CD4-positive, alpha-beta T cell treated with Interleukin-17A for 4 hours (primary cell): ENCODE measurements at places on chromosomes 4 and X.

DNA sequence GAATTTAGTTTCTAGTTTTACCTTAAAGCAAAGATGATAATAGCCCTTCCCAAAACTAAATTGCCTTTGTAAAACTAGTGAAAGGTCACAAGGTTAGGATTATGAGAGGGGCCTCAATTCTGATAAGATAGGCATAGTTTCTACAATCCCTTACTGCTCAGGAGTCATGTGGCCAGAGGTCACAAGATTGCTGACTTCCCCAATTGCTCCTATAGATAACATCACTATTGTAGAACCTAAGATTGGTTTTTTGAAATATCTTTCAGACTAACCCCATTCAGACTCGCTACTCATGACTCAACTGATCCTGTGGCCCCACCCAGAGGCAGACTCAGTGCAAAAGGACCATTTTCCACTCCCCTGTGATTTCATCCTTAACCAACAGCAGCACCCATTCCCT, 70.3 kb downstream of the SCD5 start:
- no peak for DNase-seq

DNA sequence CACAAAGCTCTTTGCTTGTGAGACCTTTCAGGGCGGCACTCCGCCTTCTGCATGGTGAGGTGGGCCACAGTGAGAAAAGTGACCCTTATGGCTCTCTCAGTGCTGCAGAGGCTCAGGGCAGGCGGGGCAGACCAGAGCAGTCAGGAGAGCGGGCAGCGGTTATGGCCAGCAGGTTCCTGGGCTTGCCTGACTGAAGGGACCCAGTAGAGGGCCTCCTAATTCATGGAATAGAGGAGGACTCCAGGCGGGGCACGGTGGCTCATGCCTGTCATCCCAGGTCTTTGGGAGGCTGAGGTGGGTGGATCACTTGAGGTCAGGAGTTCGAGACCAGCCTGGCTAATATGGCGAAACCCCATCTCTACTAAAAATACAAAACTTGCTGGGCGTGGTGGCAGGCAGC, 91.4 kb downstream of the CLNK start:
- no peak for DNase-seq

DNA sequence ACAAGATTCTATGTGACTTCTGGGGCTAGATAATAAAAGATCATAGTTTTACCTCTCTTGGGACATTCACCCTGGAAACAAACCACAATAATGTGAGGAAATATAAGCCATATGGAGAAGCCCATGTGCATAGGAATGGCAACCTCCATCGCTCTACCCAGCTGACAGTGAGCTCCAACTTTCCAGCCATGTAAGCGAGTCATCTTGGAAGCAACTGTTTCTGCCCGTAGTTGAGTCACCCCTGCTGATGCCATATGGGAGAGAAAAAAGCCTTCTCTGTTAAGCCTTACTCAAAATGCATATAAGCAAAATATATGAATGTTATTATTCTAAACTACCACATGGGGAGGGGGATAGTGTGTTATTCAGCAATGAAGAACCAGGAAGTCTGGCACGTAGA, 31.4 kb upstream of the RELL1 start:
- DNase-seq, result no peak

- DNase-seq, result no peak
Measured at GRCh38 chrX:86295293-86295692, 147.0 kb downstream of the DACH2 start.

GRCh38 chr4:47444031-47444430, 19.5 kb downstream of the COMMD8 start:
- DNase-seq, result no peak

DNA sequence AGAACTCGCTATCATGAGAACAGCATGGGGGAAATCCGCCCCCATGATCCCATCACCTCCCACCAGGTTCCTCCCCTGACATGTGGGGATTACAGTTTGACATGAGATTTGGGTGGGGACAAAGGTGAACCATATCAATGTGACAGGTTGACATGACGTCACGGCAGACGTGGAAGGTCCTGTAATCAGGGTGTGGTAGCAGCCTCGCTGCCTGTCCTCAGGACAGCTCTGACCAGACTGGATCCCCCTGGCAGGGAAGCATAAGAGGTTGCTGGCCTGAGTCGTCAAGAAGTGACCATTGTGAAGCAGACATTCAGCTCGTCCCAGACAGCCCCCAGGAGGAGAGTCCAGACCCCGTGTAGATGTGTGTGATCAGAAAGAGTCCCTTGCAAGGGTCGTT, 104.6 kb downstream of the TNIP2 start:
- DNase-seq, result no peak

DNA sequence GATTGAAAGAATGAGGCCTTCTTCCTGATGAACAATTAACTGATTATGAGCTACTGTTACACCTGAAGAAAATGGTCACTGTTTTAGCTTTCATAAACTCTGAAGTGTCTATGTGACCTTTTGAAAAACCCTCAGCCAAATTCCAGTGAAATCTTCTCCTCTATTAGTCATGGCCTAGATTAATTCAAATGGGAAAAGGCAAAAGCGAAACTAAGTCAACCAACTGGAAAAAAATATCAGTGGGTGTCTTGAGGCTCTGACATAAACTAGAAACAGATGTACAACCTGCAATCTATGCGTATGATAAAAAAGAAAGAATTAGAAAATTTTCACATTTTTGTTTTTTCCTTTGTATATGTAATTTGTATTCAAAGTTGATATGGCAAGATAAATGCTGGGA, 169.4 kb upstream of the BANK1 start:
- no peak for DNase-seq

DNA sequence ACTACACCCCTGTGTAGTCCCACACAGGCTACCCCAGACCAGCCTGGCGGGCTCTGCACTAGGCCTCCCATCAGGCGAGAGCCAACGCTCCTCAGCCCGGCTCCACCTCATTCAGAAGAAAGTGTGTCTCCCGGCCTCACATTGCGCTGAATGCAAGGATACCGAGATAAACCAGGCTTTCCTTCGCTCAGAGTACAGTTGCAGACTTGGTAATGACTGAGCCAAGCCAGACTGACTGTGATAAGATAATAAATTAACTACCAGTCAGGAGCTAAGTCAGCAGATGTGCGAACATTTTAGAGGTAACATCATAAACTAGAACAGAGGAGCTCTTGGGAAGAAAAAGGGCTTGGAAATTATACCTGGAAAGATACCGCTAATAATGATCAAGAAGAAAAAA, 397.6 kb downstream of the TRIML1 start:
- DNase-seq, result no peak

DNA sequence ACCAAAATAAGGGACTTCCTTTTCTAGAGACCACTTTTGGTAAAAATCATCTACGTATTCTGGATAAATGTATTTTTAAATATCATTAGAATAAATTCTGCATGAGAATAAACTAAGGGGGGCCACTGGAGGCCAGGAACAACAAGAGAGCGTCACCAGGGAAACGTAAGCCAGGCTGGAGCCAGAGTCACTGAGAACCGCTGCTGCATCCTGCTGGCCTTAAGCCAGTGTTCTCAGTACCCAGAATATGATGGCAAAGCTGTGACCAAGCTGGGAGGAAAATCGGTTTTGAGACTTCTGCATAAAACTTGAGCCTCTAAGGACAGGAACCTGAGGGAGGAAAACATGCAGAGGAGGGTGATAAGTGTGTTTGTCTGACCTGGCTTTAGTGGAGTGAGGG, 63.0 kb upstream of the FAM9A start:
- DNase-seq, result no peak

GRCh38 chr4:14054391-14054790, 426.9 kb upstream of the BOD1L1 start:
- DNase-seq, result no peak

DNA sequence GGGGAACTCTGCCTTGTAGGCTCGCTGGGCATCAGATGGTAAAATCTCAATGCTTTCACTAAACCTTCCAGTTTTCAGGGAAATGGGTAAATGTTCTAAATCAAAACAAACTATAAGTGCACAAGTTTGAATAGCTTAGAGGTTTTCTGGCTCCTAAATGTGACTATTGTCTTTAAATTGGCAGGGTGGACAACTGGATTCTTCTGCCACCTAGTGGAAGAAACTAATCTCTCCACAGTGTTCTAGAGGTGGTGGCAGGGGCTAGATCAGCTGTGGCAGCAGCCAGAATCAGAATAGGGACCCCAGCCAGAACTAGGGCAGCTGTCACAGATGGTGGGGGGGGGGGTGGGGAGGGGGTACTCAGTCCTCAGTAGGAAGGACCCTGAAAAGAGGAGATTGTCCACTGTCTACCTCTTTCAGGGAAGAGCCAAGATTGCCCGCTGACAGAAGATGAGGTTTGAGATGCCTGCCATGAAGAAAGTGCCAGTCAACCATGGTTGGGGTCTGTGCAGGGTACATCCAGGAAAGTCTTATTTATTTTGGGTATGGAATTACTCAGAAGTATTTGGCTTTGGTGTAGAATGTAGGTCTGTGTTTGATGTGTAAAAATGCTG, 201.4 kb downstream of the CCNG2 start:
- no peak for DNase-seq

DNA sequence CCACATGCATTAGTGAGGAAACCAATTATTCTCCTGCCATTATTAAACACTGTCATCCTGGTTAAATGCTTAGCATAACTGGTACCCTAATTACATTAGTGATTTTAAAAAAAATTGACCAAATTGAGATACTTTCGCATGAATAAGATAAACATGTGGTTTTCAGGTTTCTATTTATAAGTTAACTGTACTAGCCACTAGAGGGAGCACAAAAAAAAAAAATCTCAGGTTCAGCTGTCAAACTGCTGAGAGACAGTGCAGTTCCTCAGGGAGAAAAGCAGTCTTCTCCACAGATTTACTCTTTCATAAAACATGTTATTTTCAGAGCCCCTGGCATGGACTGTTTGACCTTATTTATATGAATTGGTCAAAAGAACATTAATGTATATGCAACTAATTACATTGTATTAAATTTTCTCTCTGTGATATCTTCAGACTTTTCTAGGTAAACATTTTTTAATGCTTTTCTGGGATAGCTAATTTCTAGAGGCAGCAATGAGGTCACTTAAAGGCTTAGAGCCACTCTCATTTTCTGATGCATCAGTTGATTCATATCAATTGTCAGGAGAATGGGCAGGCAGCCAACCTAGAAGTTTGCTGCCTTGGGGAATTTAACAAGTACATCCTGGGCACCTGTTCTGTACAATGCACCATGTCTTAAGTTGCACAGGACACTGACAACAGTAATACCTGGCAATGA, 167.5 kb downstream of the CDS1 start:
- DNase-seq, result no peak

DNA sequence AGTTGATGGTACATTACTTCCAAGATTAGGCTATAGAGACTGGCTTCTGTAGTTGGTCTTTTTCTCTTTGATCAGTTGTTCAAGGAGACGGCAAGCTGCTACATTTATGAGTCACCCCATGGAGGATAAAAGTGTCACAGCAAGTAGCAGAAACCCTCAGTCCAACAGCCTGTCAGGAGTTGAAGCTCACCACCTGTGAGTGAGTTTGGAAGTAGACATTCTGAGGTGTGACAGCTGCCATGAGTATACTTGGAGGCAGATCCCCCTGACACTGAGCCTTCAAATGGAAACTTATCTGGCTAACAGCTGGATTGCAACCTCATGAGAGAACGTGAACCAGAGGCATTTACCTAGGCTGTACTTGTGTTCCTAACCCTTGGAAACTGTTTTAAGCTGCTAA, 68.0 kb downstream of the CCNG2 start:
- DNase-seq, result no peak

DNA sequence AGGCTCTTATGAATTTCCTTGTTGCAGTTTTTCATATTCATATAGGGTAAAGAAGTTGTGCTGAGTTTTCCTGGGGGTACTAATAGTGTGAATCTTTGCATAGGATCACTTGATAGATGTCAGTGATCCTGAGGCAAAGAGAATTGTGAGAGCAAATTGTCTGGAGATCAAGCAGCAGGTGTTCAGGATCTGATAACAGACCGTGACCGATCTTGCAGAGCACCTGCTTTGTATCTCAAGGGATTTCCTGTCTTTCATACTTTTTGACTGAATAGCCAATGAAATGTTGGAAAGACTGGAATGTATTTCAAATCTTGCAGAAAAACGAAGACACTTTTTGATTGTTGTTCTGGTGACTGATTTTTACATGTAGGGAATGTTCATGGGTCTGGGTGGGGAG, 914.5 kb downstream of the STIM2 start:
- DNase-seq, result no peak

DNA sequence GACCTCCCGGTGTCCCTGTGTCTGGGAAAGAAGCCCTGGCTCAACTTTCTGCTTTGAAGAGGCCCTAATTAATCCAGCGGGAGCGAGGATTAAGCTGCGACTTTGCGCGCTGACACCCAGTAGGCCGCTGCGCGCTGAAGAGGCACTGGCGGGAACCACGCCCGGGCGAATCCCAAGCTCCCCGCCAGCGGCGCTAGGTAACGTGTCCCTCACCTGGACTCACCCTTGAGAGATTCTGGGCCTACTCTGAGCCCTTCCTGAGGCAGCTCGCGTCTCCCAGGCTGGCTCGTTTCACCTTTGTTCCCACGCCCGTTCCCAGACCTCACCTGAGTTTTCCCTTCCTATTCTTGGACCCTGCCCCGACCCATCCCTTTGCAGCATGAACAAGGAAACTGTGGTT, 616 bp upstream of the KLHL34 start:
- peak; percentile 29 for DNase-seq

- DNase-seq, result no peak
Measured at GRCh38 chr4:2994917-2995316, 31.5 kb downstream of the GRK4 start.
